Tracheal epithelial cell (primary cell): ENCODE measurements at places on chromosomes 16 and 17. TPM values are rescaled to one million over a fixed set of nuclear protein-coding genes. Genes with fewer than 3 reads are reported as not detected.

CORO6 gene
- total RNA-seq: 0.43 and 0.96 TPM in 2 replicates

RHOT2 gene
- total RNA-seq: 46.5 and 56.1 TPM in 2 replicates

VMO1 gene
- total RNA-seq: 0.72 and 1.1 TPM in 2 replicates

KCTD2 gene
- total RNA-seq: 8.7 and 10.4 TPM in 2 replicates

GTF3C1 gene
- total RNA-seq: 39.5 and 43.7 TPM in 2 replicates

TK2 gene
- 14.7 and 21.4 TPM in 2 replicates for total RNA-seq
